ENCODE measurements at places on chromosomes 12 and 14.
A peak's percentile ranks its signal among the peaks of the same experiment; 100 is the strongest.

DNA sequence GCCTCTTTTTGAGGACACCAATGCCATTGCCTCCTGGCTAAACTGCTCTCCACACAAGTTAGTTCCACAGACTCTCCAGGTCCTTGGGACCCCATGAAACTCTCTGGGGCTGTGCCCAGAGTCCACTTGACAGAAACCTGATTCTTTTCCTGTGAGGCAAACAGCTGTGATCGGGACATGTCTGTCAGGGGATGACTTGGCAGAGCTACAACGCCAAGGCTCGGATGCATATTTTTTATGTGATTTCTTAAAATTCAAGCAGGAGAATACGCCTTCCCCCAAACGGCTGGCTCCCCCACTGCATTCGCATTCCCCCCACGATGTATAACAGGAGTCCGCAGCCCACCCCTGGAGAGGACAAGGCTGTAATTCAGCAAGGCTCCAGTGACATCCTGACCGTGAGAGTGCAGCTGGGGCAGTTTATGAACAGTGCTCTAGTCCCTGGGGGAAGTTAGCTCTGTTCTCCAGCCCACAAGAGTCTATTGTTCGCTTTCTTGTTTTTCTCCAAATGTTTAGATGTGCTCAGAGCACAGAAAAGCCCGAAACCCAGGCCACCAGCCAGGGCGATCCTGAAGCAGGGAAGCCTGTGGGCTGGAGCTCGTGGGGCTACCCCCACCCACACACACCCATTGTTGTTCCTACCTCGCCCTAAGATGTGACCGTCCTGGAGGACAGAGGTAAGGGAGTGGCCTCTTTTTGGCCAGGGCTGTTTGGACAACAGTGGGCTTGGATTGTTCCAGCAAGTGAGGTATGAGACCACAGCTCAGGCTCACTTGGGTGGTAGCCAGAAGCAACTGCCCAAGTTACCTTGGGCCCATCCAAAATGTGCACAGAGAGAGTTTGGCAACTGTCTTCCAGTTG lies 159.5 kb downstream of the ZFP36L1 start:
- DNase-seq: no peak

GRCh38 chr14:55301437-55302121 lies 30.4 kb downstream of the FBXO34 start:
- no peak for DNase-seq

DNA sequence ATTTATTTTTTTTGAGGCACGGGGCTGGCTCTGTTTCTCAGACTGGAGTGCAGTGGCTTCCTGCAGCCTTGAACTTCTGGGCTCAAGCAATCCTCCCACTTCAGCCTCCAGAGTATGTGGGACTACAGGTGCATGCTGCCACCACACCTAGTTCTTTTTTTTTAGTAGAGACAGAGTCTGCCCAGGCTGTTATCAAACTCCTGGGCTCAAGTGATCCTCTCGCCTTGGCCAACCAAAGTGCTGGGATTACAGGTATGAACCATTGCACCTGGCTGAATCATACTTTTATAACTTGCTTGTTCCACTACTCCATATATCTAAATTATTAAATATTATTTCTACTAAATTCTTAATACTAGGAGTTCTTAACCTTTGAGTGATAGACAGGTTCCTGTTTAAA lies 111.6 kb downstream of the BTG1 start:
- DNase-seq: no peak

- DNase-seq: no peak
Observed at GRCh38 chr12:42010257-42010656, 134.4 kb downstream of the GXYLT1 start.

DNA sequence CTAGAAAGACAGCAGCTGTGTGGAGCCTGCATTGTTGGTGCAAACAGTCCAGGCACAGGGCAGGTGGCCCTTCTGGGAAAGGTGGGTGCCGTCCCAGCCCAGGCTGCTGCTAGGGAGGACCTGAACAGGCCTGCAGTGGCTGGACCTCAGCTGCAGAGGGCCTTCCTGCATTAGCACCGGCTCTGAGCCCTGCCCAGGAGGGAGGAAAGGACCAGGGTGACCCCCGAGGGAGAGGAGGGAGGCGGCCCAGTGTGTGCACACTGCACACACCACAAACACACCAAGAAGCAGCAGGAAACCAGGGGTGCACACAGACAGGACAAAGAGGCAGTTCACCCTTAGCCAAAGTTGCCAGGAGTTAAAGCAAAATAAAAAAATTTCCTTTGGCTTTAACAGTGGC lies 8.0 kb upstream of the PGAM5 start:
- DNase-seq: no peak

DNA sequence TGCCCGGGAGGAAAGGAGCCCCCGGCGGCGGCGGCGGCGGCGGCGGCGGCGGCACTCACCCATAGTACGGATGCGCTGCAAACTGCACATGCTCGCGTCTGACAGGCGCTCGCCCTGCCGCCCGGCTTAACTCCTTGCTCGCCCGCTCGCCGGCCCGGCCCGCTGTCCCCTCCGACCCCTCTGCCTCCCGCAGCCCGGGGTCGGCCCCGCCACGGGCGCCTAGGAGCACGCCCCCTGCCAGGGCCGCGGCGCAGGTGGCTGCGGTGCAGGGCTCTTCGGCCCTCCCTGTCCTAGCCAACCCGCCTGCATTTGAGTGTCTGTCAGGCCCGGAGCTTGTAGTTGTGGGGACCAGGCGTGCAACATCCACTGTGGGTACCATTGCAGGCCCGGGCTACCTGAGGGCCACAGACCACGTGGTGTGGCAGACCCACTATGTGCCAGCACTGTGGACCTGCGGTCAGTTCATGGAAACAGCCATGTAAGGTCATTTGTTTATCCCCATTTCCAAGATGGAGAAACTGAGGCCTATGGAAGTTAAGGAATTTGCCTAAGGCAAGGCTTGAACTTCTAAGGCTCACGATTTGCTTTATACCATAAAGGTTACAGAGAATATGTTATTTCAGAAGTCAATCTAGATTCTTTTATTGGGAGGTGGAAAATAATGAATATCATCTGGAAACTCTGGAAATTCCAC lies 17.6 kb upstream of the PLEKHH1 start:
- no peak for DNase-seq

GRCh38 chr14:50860478-50861086 lies 11.3 kb upstream of the ABHD12B start:
- peak; percentile 90 for DNase-seq

DNA sequence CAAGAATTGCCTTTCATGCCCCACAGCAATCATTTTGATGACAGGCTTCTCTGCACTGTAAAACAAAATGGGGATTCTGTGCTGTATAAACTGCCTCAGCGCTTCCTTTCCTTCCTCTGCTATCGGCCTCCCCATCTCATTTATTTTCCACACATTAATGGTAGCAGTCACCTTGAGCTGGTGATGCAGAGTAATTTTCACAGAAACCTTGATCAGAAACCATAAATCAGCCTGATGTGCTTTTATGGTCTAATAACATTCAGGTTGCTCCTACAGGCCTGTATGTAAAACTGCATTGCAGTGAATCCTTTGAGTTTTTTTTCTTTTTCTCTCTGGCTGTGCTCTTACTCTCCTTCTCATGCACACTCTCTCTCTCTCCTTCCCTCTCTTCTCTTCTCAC lies 578.4 kb upstream of the STXBP6 start:
- DNase-seq: no peak

DNA sequence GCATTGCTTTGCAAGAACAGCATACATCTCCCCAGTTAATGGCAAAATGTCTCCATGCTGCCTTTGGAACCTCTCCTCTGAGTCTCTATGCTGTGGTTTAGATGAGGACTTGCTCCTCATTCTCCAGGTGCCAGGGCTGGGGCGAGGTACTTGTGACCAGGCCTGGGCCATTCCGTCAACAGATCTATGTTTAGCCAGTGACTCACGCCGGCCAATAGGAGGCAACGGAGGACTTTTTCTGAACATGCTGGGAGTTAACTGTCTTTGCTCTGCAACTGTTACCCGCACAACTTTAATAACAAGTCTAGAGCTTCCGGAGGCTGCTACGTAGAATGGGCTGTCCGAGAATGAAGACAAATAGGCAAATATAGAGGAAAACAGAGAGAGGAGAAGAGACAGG lies 214.2 kb downstream of the GLT1D1 start:
- no peak for DNase-seq

- DNase-seq: no peak
Observed at GRCh38 chr12:101330631-101331030, 50.7 kb downstream of the UTP20 start.

GRCh38 chr14:70919774-70920173 lies 12.5 kb downstream of the PCNX1 start:
- DNase-seq: peak; percentile 70

GRCh38 chr12:17802657-17803641 lies 287.0 kb downstream of the RERGL start:
- DNase-seq: no peak

DNA sequence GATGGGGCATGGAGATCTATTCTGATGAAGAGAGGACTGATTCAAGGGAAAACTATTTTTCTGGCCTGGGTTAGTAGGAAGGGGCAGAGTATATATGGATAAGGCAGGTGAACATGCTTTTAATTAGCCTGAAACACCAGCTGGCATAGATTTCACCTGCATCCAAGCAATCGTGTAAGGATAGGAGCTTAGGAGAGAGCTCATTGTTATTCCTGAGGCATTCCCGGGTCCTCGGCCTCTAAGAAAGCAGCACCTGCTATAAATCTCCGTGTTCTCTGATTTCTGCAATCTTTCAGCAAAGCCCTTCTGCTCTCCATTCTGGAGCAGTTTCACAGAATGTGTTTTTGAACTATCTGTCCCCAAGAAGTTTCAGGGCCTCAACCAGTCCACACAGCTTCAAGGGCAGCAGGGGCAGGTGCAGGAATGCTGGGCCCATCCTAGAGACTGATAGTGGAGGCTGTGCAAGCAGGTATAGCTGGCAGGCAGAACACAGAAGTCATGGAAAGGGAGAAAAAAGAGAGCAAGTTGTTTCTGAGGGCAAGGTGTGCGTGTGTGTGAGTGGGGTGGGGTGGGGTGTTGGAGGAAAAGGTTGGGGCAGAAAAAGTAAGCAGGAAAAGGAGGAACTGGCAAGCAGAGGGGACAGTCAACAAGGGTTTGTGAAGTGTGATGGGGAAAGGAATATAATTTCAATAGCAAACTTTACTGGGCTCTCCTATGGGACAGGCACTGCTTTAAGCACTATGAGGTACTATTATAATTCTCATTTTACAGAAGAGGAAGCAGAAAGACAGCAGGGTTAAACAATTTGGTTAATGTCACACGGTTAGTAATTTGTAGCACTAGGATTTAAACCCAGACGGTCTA lies 203.7 kb upstream of the SSTR1 start:
- DNase-seq: no peak

DNA sequence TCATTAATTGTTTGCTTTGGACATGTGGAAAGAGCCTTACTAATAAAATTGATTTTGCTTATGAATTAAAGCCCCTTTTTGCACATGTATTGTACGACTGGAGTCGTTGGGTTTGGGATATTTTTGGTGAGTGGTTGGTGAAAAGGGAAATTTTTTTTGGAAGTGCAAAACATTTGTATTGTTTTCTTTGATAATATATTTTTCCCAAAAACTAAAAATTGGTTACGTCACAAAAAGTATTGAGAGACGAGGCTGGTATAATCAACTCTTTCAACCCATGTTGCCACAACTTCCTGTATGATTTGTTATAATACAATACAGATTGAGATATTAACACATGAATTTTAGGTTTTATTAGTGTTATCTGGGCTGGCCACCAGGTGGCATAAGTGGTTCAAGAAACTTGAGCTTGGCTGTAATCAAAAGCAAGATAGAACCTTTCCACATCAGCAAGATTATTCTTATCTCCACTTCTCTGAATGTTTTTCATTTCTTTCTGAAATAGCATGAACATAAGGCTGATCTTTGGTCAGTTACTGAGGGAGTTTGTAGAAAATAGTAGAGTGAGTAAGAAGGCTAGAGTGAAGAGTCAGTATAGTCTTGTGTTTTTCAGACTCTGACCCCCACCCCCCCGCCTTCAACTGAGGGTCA lies 8.7 kb downstream of the NGDN start:
- DNase-seq: peak; percentile 65

- no peak for DNase-seq
Observed at GRCh38 chr14:23483236-23483854, 13.8 kb downstream of the NGDN start.

DNA sequence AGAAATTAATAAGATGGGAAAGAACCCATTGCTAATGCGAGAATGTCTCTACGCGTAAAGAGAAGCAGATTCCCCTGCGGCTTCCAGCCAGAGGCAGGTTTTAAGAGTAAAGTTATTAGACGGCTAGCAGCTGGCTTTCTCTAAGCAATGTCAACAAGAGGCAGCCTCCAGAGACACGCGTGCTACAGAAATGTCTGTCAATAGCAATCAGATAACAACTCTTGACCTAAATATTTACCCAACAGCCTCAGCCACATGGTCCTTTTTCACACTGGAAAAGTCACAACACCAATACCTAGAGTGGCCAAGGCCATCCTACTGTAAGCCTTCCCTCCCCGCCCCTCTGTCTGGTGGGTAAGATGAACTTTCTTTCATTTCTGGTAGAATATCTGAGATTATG lies 146.0 kb upstream of the SFSWAP start:
- no peak for DNase-seq

GRCh38 chr14:77183896-77184295 lies 2.3 kb downstream of the TMEM63C start:
- DNase-seq: no peak

DNA sequence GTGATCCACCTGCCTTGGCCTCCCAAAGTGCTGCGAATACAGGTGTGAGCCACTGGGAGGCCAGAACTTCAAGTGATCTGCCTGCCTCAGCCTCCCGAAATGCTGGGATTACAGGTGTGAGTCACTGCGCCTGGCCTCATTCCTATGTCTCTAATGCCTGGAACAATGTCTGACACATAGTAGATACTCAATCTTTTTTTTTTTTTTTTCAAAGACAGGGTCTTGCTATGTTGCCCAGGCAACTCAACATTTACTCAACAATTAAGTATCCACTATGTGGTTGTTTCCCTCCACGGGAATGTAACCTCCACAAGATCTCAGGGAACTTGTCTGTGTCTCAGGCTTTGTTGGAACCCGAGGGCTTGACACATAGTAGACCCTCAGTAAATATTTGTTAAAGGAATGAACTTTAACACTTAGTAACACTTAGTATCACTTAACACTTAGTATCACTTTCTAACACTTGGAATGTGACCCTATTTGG lies 3.0 kb upstream of the TMEM120B start:
- DNase-seq: no peak
